ENCODE measurements at places on chromosomes 1 and 21.

DNA sequence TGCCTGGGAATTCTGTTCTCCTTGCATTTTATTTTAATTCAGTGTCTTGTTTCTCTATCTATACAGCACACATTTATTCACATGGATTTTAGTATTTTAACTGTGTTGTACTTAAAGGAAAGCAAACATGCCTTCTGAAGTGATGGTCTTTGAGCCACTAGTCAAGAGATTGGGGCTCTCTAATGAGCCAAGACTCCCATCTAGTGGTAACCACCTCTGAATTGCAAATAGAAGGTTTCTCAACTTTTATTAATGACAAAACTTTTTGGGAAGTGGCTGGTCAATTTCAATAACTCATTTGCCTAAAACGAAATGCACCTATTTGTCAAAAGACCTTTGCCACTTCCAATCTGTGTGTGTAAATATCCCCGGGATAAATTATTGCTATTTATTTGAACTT is 199.6 kb downstream of the LTN1 start:
- no peak for DNase-seq

GRCh38 chr1:67655581-67655980 is 29.4 kb upstream of the GADD45A start:
- DNase-seq = no peak

DNA sequence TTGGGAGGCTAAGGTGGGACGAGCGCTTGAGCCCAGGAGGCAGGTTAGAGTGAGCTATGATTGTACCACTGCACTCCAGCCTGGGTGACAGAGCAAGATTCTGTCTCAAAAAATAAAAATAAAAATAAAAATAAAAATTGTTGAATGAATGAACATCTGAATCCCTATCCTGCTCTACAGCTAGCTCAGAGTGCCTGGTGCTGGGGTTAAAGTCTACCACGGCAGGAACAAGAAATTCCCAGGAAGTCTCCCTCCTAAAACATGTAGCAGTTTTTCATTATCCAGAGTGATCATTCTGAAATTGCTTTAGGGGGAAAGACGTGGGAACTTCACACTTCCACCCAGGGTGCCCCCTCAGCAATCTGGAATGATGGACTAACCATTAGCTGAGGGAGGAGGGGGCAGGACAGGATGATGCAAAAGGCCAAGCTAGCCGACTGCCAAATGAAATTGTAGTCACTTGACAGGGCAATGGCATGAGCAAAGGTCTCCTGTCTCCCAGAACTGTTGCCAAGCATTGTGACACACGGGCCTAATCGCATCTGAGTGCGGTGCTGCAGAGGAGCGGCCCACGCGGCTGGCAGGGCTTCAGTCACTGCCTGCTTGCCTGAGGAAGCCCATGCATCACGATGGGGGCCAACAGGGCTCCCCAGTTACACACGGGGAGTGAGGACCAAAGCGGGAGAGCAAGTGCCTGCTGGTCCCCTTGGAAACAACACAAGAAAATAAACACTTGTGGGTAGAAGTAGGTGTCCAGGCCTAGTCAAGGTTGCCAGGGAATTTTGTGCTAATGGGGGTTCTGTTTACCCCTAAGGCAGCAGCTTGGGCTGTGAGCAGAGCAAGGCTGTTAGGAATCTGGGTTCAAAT is 85.7 kb downstream of the NENF start:
- no peak for DNase-seq

DNA sequence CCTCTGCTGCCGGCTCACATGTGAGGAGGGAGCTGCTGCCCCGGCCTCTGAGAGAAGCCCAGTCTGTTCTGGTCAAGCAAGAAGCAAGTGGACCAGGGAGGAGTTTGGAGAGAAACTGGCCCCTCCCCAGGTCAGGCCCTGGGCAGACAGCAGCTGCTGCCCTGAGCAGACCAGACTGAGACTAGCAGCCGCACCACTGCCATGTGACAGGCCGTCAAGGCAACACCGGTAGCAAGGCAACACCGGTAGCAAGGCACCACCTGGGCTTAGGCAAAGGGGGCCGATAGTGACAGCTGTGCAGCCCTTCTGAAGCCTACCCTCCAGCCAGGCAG is 50.3 kb downstream of the ARHGEF16 start:
- no peak for DNase-seq

GRCh38 chr1:167128261-167129227 is 34.7 kb downstream of the STYXL2 start:
- DNase-seq = no peak

GRCh38 chr1:1946540-1946939 is 27.5 kb upstream of the TMEM52 start:
- no peak for DNase-seq

DNA sequence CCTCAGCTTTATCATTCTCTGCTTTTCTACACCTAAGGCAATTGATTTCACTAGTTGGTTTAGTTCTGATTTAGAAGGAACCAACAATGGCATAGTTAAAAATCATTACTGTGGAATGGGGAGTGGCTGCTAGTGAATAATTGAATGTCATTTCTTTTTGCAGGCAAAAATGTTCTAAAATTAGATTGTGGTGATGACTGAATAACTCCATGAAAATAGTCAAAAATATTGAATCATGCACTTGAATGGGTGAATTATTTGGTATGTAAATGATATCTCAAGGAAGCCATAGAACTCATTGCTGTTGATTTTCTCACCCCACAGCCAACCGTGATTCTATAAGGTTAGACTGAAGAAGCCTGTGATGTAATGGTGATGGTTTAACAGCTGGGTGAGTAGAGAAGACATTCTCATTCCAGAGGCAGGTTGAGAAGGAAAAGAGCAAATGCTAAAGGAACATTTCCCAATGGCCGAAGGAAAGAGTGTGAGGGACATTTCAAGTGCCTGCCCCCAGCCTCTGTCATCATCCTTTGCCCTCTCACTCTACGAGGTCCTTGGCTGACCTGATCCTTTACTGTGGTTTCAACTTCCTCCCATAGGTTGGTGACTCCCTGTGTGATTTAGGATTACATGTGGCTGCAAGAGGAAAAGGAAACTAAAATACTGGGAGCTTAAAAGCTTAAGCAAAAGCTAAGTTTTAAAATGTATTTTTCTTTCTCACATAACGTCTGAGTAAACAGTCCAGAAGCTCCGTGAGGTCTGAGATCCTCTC is 12.5 kb downstream of the OVAAL start:
- DNase-seq = no peak

- DNase-seq = no peak
Observed at GRCh38 chr1:222772996-222773379, 36.0 kb downstream of the FAM177B start.

GRCh38 chr1:17156108-17156507 is 36.9 kb upstream of the PADI2 start:
- no peak for DNase-seq

DNA sequence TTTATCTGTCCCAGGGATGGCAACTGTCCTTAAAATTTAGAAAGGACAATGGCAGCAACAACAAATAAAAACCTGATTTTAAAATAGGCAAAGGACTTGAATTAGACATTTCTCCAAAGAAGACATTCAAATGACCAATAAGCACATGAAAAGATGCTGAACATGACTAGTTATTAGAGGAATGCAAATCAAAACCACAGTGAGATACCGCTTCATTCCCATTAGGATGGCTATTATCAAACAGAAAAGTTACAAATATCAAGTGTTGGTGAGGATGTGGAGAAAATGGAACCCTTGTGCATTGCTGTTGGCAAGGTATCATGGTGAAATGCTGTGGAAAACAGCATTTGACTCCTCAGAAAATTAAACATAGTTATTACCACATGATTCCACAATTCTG is 120.7 kb downstream of the CRB1 start:
- DNase-seq = no peak

- DNase-seq = no peak
Observed at GRCh38 chr1:15410884-15411245, 1.2 kb downstream of the EFHD2 start.

DNA sequence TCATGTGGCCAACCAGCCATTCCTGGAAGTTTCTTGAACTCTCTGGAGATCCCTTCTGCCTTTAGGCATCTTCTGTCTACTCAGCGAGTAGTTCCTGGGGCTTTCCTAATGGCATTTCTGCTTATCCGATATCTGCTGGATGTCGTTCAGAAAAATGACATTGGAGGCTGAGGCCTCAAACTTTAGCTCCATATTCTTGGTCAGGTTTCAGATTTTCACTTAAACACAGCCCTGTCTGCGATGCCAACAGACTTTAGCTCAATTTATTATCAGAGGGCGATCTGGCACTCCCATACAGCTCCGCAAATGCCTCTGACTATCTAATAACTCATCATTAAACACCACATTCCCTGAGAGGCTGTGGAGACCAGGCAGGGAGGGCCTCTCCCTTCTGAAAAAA is 46.3 kb upstream of the ETS2 start:
- DNase-seq = no peak

DNA sequence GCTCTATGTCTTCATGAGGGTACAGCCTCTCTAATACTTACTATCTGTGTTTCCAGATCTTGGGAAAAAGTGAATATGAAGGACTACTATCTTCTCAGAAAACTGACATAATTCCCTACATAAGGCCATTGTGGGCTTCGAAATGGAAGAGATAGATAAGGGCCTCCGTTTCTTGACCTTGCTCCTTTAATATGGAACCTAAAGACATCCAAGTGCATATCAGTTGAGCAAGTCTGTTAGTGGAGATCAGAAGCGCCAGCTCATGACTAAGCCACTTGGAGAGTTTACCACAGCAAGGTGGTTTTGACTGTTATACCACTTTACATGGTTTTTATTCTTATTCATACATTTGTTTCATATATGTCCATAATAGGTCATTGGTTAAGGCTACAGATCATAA is 35.3 kb upstream of the FCER1A start:
- no peak for DNase-seq

DNA sequence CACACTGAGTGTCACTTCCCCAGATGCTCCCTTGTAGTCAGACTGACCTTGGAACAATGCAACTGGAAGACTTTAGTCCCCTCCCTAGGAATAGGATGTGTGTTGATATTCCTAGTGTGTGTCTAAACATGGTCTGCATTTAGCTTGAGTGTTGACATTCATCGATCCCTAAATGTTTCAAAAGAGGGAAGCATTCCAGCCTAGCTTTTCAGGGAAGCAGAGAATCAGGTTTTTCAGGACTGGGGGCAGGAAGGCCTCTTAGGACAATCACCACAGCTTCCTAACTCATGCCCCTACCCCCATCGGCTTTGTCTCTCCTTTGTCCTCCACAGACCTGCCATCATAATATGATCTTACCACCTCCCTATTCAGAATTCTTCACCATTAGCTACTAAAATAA is 43.4 kb downstream of the NMNAT2 start:
- no peak for DNase-seq

- DNase-seq = no peak
Observed at GRCh38 chr21:38520511-38520910, 22.2 kb upstream of the ERG start.

GRCh38 chr1:177137814-177138213 is 26.7 kb downstream of the ASTN1 start:
- DNase-seq = no peak

DNA sequence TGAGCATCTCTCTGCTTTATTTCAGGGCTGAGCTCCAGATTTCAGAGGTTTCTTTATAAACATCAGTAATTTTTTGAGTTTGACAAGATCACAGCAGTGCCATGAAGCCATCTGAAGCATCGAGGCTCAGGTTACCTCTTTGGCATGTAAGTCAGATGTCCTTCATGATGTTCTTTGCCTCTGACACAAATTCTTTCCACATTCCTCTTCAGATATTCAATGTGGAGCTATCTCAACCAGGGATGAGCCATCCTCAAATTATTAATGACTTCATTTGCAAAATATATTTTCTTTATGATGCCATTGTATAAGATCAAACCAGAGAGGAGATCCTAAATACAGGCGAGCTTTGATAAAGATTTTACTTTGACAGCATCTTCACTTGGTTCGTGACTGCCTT is 256.7 kb downstream of the COL11A1 start:
- DNase-seq = no peak

DNA sequence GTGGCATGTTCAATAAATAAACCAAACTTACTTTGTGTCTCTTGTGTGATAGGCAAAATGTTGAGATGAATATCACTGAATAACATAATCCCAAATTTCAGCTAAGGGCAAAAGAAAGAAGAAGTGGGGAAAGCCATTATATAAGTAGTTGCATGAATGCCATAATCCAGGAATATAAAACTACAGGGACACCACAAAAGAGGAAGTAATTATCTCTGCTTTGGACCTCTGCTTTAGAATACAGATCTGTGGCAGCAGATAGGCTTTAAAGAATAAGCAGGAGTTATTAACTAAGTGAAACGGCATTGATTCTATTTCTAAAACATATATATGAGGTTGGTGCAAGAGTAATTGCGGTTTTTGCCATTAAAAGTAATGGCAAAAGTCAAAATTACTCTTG is 288.5 kb upstream of the SNX7 start:
- no peak for DNase-seq

- DNase-seq = no peak
Observed at GRCh38 chr1:53196017-53196484, 573 bp upstream of the CPT2 start.

Data from glutamatergic neuron (in vitro differentiated cells).